ENCODE measurements at places on chromosomes 6 and 20.

GRCh38 chr6:38192011-38192410 lies 372.5 kb downstream of the ZFAND3 start:
- no peak for DNase-seq

- DNase-seq = peak; percentile 63
Measured at GRCh38 chr6:31546958-31547726, at the start of gene NFKBIL1. NFKBIL1 (plus strand) TSS chr6:31547608; CDS start chr6:31547695, 87 bp downstream.

GRCh38 chr20:19937651-19938420 lies 79.3 kb upstream of the NAA20 start:
- no peak for DNase-seq

GRCh38 chr6:487956-488355 lies 96.4 kb downstream of the IRF4 start:
- no peak for DNase-seq
